ENCODE measurements at places on chromosomes 7 and 10.

- DNase-seq: no peak
These were observed 107.0 kb downstream of the NRP1 start for GRCh38 chr10:33227489-33227888.

GRCh38 chr7:54833001-54833467, 74.0 kb upstream of the SEC61G start:
- no peak for DNase-seq

GRCh38 chr10:13658871-13659685, 72.3 kb downstream of the PRPF18 start:
- no peak for DNase-seq

DNA sequence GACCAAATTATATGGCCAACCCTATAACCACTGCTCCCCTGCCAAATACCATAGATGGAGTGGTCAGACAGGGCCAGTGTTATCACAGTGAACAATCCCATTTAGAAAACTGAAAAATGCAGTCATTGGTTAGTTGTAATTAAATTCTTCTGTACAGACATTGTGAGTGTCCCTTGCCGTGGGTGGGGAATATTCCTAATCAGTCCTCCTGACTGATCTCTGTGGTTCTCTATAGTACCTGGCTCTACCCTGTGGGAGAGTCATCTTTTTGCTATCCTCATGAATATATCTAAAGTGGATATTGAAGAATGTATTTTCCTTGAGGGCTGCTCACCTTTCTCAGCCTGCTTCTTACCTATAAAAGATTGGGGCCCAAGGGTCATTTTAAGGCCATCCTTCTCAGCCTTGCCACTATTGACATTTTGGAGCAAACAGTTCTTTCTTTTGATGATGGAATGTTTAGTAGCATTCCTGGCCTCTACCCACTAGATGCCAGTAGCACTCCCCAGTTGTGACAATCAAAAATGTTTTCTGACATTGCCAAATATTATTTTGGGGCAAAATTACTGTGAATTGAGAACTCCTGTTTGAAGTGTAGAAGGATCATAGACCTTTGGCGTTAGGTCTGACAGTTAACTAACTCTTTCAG, 110.2 kb downstream of the MAPK8 start:
- no peak for DNase-seq

- no peak for DNase-seq
These were observed 65.3 kb downstream of the MACC1 start for GRCh38 chr7:20151708-20152456.

DNA sequence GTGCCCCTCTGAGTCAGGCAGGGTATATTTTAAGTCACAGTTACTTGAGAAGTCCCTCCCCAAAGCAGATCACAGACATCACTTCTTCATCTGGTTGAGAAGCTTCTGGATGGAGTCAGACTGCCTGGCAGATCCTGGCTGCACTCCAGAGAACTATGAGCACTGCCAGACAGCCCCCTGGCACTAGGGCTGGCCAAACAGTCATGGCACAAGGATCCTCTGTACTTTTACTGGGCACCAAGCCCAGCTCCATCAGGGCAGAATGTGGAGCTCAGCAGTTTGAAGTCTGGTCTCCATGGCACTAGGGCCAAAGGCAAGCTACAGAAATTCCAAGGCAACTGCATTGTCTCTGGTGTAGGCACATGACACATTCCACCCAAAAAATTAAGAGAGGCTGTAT, 162.1 kb downstream of the NRG3 start:
- no peak for DNase-seq

- no peak for DNase-seq
These were observed 442.7 kb upstream of the POM121L12 start for GRCh38 chr7:52592698-52593097.

- DNase-seq: no peak
These were observed 82.6 kb downstream of the ANLN start for GRCh38 chr7:36472141-36472729.

DNA sequence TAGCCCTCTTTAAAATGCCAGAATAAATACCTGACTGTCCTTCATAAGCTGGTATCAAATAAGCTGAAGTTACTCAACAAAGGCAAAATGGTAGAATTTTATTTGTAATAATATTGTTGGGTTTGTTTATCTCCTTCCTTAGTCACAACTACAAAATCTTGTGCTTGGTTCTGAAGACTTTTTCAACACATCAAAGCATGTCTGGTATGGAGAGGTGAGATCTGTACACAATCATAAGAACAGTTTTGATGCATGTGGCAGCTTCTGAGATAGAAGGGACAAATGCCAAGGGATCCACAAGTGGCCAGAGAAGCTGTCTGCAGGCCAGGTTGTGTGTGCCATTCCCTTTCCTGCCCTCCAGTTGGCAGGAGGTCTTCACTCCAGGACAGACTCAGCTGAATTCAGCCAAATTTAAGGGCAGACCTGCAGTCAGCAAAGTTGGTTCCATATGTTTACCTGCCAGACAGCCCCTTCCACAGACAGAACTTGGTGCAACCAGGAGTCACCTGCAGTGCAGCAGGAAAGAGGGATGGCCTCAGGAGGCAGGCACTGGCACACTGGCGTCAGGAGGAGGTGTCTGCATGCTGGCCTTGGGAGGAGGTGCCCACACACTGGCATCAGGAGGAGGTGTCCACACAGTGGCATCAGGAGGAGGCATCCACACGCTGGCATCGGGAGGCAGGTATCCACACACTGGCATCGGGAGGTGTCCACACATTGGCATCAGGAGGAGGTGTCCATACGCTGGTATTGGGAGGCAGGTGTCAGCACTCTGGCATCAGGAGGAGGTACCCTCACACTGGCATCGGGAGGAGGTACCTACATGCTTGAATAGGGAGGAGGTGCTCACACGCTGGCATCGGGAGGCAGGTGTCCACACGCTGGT, 93.1 kb upstream of the IKZF1 start:
- DNase-seq: no peak

DNA sequence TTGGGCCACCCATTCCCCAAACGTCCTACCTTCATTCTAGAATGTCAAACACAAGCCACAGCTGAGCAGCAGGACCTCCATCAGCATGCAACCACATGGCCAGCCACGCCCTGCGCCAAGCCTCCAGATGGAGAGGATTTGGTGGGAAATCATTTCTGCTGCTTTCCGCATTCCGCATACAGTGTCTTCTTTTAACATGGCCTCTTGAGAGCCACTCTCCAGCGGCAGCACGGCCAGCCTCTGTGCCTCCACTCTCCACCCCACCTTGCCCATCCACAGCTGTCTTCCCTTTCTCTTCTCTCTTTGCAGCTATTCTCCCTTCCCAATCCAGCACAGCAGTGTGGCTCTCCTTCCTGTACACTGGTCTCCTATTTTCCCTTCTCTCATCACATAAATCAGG, 389.1 kb downstream of the PAXIP1 start:
- DNase-seq: no peak

DNA sequence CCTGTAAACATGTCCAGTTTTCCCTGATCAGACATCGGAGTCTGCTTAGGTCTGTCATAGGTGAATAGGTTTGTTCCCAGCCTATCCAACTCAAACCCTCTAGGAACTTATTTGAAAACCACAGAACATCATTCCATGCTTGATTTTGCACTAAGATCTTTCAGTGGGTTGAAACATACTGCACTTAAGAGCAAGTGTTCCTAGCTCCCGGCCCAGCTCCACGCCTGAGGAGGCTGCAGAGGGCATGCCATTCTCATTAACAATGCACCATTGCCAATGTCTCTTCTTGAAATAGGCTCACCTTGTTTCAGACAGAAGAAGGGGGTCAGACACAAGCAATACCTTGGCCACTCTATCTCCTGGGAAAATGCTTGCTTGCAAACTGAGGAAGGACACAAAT, 78.0 kb upstream of the EGR2 start:
- DNase-seq: no peak

GRCh38 chr7:87317691-87318245, 27.7 kb upstream of the CROT start:
- no peak for DNase-seq

GRCh38 chr7:107874605-107875446, 16.2 kb upstream of the DLD start:
- peak; percentile 57 for DNase-seq

DNA sequence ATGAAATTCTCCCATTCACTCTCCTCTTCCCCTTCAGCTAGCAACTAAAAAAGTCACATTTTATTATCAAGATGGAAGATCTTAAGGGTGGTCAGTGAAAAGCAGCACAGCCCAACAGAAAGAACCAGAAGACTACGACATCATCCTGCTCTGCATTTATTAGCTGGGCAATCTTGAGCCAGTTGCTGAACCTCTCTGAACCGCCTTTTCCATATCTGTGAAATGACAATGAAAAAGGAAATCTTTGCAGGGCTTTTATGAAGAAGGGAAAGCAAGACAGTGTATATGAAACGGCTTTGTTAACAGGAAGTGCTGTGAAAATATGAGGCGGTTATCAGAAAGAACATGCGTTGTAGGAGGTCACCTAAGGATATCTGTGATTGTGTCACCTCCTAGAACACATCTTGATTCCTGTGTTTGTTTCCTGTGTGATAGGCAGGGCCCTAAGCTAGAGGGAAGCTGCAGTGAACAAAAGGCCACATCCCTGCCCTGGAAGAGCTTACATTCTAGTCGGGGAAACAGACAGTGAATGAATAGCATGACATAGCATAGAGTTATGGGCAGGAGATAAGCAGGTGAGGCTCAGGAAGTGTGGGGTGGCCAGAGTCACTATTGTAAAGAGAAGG, 36.0 kb upstream of the KCNMA1 start:
- no peak for DNase-seq

GRCh38 chr10:85601526-85601925, 765.1 kb downstream of the GRID1 start:
- DNase-seq: no peak

GRCh38 chr7:91247500-91247899, 16.7 kb upstream of the FZD1 start:
- no peak for DNase-seq

DNA sequence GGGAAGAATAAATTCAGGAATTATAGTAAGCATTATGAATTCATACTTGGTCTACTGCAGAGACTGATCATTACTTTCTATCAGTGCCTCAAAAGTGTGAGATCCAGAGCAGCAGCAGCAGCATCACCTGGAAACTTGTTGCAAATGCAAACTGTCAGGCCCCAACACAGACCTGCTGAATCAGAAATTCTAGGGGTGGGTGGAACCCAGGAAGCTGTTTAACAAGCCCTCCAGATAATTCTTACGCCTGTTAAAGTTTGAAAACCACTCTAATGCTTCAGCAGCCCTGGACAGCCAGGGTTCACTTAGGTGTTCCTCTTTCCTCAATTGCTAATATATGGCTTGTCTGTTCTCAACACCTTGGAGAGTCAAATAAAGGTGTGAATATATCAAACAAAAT, 19.5 kb downstream of the CACUL1 start:
- DNase-seq: no peak

GRCh38 chr7:156129522-156129921, 317.3 kb upstream of the SHH start:
- DNase-seq: no peak

- peak; percentile 70 for DNase-seq
These were observed 3.4 kb downstream of the KLF6 start for GRCh38 chr10:3781468-3782145.

DNA sequence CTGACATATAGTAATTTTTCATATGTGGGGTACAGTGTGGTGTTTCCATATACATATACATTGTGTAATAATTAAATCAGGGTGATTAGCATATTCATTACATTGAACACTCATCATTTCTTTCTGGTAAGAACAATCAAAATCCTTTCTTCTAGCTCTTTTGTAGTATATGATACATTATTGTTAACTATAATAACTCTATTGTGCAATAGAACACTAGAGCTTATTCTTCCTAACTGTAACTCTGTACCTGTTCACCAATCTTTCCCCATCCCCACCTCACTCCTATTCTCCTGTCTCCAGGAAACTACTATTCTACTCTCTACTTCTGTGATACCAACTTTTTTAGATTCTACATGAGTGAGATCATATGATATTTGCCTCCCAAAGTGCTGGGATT, 9.4 kb downstream of the BZW2 start:
- no peak for DNase-seq

DNA sequence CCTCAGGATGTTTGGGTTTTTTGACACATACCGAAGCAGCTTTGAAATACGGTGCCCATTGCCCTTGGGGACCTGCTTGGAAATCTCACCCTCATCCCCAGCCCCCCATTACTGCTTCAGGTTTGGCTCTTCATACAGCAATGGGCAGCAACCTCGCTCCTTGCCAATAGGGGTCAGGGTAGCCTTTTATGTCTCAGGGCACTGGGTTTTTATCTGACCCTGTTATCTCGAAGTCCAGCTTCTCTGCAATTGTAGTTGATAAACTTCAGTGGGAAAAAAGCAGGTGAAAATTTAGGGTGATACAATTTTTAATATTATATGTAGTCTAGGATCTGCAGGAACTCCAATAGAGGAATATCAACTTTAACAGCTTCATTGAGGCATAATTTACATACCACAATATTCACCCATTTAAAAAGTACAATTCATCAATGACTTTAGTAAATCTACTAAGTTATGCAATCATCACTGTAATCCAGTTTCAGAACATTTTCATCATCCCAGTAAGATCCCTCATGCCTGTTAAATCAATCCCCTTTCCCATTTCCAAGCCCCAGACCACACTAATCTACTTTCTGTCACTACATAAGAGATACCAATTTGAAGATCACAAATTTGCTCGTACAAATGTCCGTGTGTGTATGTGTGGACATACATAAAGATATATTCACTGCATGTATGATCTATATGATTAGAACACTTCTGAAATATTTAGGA, 386.2 kb downstream of the KCNMA1 start:
- peak; percentile 58 for DNase-seq

DNA sequence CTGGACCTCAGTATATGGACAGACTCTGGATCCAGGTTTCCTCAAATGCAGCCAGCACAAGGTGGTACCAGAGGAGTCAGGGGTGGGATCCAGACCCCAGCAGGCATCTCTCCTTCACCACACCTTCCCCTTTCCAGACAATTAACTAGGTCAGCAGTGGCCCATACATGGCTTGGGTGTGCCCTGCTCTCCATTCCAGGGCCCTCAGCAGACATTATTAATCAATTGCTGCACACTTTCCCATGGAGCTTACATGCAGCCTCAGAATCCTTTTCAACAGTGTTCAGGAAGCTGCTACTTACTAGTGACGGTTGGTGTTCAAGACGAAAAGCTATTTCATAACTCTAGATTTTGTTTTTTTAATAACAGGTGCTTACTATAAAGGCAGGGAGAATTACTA, 6.0 kb downstream of the COL13A1 start:
- peak; percentile 58 for DNase-seq

DNA sequence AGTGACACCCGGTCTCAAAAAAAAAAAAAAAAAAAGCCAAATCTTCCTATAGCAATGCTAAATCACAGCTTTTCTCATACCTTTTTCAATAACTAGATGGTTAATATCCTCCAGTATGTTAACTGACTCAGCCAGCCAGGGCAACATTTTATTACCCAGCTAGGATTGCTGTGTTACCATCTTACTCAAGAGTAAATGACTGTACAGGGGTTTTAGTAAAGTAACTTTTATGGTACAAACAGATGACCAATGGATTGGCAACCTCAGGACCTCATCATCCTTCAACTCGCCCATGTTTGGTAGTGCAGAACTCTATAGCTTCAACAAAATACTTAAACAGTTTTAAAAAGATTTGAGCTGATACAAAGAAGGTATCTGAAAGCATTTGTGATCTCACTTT, 59.5 kb downstream of the HBP1 start:
- DNase-seq: no peak

- DNase-seq: no peak
These were observed 8.0 kb downstream of the PWWP2B start for GRCh38 chr10:132404911-132405462.

All from fibroblast of skin of right biceps (primary cell).